ENCODE measurements at places on chromosomes 4 and X. TPM values are rescaled to one million over a fixed set of nuclear protein-coding genes. Genes with fewer than 3 reads are reported as not detected.

PAGE3 gene
- not detected for total RNA-seq

GATA1 gene
- total RNA-seq = not detected

IKBKG gene
- 37.2 TPM for total RNA-seq

IDUA gene
- total RNA-seq = 21.7 TPM

TBX22 gene
- not detected for total RNA-seq

AVPR2 gene
- total RNA-seq = not detected

SYP gene
- total RNA-seq = 0.18 TPM

PNMA6F gene
- total RNA-seq = not detected

HMX1 gene
- not detected for total RNA-seq

NPNT gene
- not detected for total RNA-seq

CHIC1 gene
- 17.5 TPM for total RNA-seq

UGT2B15 gene
- total RNA-seq = not detected

NEXMIF gene
- total RNA-seq = not detected

AREG gene
- total RNA-seq = 0.54 TPM

FHL1 gene
- total RNA-seq = 41.9 TPM

SRPX2 gene
- 26.8 TPM for total RNA-seq

CDS1 gene
- 0.36 TPM for total RNA-seq

CCDC158 gene
- 0.90 TPM for total RNA-seq

GLRB gene
- total RNA-seq = 3.0 TPM

IBSP gene
- not detected for total RNA-seq

SYN1 gene
- total RNA-seq = 0.09 TPM

BEX4 gene
- 7.9 TPM for total RNA-seq

ARHGAP4 gene
- total RNA-seq = 0.27 TPM

TRIM61 gene
- total RNA-seq = 2.5 TPM

PCDH7 gene
- 172 TPM for total RNA-seq

ABCG2 gene
- 0.90 TPM for total RNA-seq

GPRASP1 gene
- total RNA-seq = 11.5 TPM

TLR3 gene
- 3.3 TPM for total RNA-seq

TMEM47 gene
- 25.3 TPM for total RNA-seq

PORCN gene
- total RNA-seq = 10.1 TPM

CD38 gene
- not detected for total RNA-seq

ATP1B4 gene
- total RNA-seq = not detected

GPC4 gene
- 2.8 TPM for total RNA-seq

FUNDC1 gene
- total RNA-seq = 18.6 TPM

MSX1 gene
- total RNA-seq = 4.3 TPM

ZCCHC18 gene
- 2.4 TPM for total RNA-seq

SLC4A4 gene
- total RNA-seq = 2.4 TPM

TMEM154 gene
- total RNA-seq = 5.5 TPM

WDR19 gene
- total RNA-seq = 210 TPM

EREG gene
- total RNA-seq = not detected

SSX7 gene
- not detected for total RNA-seq

IGSF1 gene
- total RNA-seq = 0.09 TPM

REELD1 gene
- total RNA-seq = not detected

ITGB1BP2 gene
- total RNA-seq = 6.2 TPM

ANOS1 gene
- 7.5 TPM for total RNA-seq

TMPRSS11F gene
- total RNA-seq = not detected

TMEM150C gene
- total RNA-seq = 1.9 TPM

AFAP1 gene
- total RNA-seq = 83.9 TPM

ASB12 gene
- not detected for total RNA-seq

GABRE gene
- total RNA-seq = 29.4 TPM
